ENCODE measurements at places on chromosomes 2 and 18. TPM values are rescaled to one million over a fixed set of nuclear protein-coding genes. Genes with fewer than 3 reads are reported as not detected.

The BOLL gene
- not detected for total RNA-seq

The SERPINB12 gene
- total RNA-seq = not detected

The MYL1 gene
- total RNA-seq = not detected

The SEMA4F gene
- 5.3 TPM for total RNA-seq

The DTNA gene
- total RNA-seq = 0.43 TPM

The RTP5 gene
- total RNA-seq = not detected

The CCDC195 gene
- not detected for total RNA-seq

The UNC50 gene
- total RNA-seq = 23.0 TPM

DNA sequence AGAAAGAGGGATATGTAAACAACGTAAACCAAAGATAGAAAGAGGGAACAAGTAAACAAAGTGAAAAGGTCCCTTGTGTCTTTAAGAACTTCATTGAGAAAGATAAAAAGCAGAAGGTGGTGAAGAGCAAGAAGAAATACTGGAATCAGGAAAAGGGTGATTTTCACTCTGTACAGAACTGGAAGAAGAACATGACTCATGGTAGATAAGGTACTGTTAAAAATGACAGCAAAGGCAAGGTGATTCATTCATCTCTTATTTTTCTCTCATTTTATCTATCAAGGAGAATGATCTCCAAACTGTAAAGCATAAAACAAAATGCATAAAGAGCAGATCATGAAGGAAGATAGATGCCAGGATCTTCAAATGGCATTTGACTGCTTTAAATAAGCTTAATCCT, 724.6 kb upstream of the CELF4 start:
- no peaks in the 10 kb centered on the region for H3K27me3 ChIP-seq
- no peaks in the 10 kb centered on the region for H3K4me1 ChIP-seq
- no peaks in the 10 kb centered on the region for H3K36me3 ChIP-seq
- DNase-seq = no peak
- no peak overlapping the region for H3K27ac ChIP-seq
- H3K4me3 ChIP-seq = no peak overlapping the region

DNA sequence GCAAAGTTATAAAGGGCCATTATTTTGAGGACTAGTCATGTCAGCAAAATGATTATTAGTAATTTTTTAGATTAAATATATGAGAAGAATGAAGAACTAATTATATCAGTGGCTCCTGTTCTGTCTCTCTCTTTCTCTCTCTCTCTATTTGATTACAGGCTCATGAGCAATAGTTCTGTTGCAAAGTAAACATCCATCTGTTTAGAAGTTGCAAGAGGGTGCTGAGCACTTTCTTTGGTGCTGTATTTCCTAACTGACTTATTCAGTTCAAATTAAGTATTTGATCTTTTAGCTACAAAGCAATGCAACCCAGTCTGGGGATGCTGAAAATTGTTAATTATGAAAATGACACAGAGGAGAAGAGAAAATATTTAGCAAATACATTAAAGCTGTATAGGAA, 408.1 kb upstream of the UBE2E3 start:
- no peaks in the 10 kb centered on the region for H3K36me3 ChIP-seq
- peaks cover 3% of the 10 kb centered on the region for H3K27me3 ChIP-seq
- no peaks in the 10 kb centered on the region for H3K4me1 ChIP-seq
- DNase-seq = no peak
- H3K4me3 ChIP-seq = no peak overlapping the region

DNA sequence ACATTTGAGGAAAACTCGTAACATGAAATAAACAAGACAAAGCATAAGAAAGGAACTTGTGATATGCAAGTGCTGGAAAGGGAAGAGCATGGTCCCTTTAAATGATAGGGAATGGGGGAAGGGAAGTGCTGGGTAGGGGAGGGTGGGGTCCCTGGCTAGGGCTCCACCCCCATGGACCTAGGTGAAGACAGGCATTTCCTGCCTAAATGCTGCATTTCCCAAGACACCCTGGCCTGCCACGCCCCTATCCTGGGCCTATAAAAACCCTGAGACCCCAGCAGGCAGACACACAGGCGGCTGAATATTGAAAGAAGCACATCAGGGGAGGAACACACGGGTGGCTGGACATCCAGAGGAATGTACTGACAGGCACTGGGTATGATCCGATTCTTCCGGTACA, 499.9 kb downstream of the ZEB2 start:
- H3K4me3 ChIP-seq = no peak overlapping the region
- peaks cover 2% of the 10 kb centered on the region for H3K36me3 ChIP-seq
- peaks cover under 1% of the 10 kb centered on the region for H3K4me1 ChIP-seq
- H3K27ac ChIP-seq = no peak overlapping the region
- DNase-seq = no peak

DNA sequence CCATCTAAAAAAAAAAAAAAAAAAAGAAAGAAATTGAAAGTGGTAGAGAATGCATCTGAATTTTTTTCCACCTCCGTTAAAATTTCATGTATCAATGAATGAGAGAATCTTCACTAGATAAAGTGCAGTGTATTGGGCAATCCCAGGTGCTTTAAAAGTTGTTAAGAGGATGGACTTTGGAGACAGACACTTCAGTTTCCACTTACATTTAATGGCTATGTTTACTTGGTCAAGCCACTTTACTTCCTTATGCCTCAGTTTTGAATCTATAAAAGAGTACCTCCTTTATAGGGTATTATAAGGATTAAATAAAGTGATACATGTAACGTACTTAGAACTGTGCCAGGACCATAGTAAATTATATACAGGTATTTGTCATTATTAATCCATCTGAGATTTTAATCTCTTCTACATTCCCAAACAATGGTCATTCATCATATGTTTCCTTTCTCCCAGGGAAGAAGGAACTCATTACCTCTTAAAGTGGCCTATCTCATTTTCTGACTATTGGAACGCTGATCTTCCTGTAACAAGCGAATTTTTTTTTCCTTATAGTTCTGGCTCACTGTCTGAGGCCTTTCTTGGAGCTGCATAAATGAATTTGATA, 29.1 kb upstream of the TANK start:
- peaks cover 3% of the 10 kb centered on the region for H3K27me3 ChIP-seq
- peaks cover 2% of the 10 kb centered on the region for H3K36me3 ChIP-seq

- H3K4me1 ChIP-seq = no peaks in the 10 kb centered on the region
- H3K27ac ChIP-seq = no peak overlapping the region
- H3K27me3 ChIP-seq = peaks cover 15% of the 10 kb centered on the region
- no peaks in the 10 kb centered on the region for H3K36me3 ChIP-seq
- no peak for DNase-seq
These were observed 80.1 kb downstream of the RBM43 start for GRCh38 chr2:151181524-151181923.

- H3K36me3 ChIP-seq = peaks cover 9% of the 10 kb centered on the region
- no peaks in the 10 kb centered on the region for H3K27me3 ChIP-seq
These were observed 1.2 kb downstream of the ZNF236 start for GRCh38 chr18:76823587-76824011.

DNA sequence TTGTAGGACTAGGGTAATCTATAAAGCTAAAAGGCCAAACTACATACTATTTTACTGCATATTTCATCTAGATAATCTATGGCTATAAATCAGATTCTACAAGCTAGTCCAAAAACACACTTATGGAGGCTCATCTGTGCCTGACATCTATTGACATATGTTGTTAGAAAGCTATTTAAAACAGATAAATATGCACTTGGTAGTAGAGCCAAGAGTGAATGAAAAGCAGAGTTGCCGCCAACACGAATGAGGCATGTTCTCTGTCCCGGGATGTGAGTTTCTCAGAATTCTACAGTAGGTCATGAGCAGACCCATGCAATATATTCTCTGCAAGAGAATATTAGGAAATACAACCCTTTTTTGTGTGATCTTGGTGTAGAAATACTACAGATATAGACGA, 66.7 kb upstream of the LPIN2 start:
- no peak overlapping the region for H3K27ac ChIP-seq
- H3K36me3 ChIP-seq = no peaks in the 10 kb centered on the region
- no peak for DNase-seq
- H3K4me3 ChIP-seq = no peak overlapping the region
- H3K27me3 ChIP-seq = no peaks in the 10 kb centered on the region

- peaks cover 16% of the 10 kb centered on the region for H3K36me3 ChIP-seq
- no peaks in the 10 kb centered on the region for H3K27me3 ChIP-seq
- no peak overlapping the region for H3K4me3 ChIP-seq
- H3K27ac ChIP-seq = no peak overlapping the region
- no peaks in the 10 kb centered on the region for H3K4me1 ChIP-seq
- no peak for DNase-seq
These were observed 14.6 kb downstream of the ITGB1BP1 start for GRCh38 chr2:9408641-9409151.

- H3K27ac ChIP-seq = no peak overlapping the region
- H3K4me3 ChIP-seq = no peak overlapping the region
- H3K36me3 ChIP-seq = peaks cover 10% of the 10 kb centered on the region
- DNase-seq = no peak
- no peaks in the 10 kb centered on the region for H3K27me3 ChIP-seq
- no peaks in the 10 kb centered on the region for H3K4me1 ChIP-seq
These were observed 109.7 kb upstream of the SP3 start for GRCh38 chr2:174074831-174075230.

GRCh38 chr2:176978921-176979320, 233.7 kb upstream of the HNRNPA3 start:
- DNase-seq = no peak
- H3K27me3 ChIP-seq = peaks cover 6% of the 10 kb centered on the region
- H3K36me3 ChIP-seq = no peaks in the 10 kb centered on the region
- H3K27ac ChIP-seq = no peak overlapping the region

DNA sequence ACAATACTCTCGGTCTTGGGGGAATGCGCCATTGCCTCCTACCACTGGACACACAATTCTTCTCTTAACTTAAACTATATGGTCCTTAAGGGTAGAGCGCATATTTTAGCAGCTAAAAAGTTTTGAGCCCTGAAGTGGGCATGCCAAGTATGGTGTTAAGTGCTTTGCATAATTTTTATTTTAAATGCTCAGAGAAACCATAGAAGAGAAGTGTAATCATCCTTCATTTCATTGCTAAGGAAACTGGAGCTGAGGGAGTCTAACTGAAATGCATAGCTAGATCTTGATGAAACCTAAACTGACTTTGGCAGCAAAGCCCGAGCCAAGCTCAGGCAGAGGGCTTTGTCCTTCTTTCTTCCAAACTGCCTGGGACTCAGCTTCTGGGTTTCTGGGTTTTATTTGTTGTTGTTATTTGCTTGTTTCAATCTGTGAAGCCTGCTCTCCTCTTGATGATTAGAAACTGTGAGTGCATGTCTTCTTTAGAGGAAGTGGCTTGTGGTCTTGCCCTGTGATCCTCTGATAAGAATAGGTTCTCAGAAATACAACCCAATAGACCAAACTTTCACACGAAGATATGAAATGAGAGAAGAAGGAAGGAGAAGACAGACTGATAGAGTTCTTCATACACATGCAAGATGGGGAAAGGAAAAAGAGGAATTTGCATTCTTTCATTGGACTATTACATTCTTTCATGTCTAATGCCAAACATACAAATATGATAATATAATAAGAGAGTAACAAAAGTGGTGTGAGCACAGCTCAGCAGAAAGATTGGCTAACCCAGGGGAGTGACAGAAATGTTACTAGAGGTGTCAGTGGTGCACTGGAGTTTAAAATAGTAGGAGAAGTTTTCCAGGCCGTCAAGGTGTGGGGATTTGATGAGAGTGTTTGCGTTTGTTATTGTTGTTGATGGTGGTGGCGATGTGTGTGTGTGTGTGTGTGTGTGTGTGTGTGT, 7.5 kb upstream of the RNF144A start:
- peak overlapping the region; percentile 65 for H3K4me3 ChIP-seq
- H3K36me3 ChIP-seq = peaks cover 60% of the 10 kb centered on the region
- no peaks in the 10 kb centered on the region for H3K27me3 ChIP-seq
- peaks cover 89% of the 10 kb centered on the region for H3K4me1 ChIP-seq
- peak overlapping the region; percentile 100 for H3K27ac ChIP-seq
- peak; percentile 64 for DNase-seq

DNA sequence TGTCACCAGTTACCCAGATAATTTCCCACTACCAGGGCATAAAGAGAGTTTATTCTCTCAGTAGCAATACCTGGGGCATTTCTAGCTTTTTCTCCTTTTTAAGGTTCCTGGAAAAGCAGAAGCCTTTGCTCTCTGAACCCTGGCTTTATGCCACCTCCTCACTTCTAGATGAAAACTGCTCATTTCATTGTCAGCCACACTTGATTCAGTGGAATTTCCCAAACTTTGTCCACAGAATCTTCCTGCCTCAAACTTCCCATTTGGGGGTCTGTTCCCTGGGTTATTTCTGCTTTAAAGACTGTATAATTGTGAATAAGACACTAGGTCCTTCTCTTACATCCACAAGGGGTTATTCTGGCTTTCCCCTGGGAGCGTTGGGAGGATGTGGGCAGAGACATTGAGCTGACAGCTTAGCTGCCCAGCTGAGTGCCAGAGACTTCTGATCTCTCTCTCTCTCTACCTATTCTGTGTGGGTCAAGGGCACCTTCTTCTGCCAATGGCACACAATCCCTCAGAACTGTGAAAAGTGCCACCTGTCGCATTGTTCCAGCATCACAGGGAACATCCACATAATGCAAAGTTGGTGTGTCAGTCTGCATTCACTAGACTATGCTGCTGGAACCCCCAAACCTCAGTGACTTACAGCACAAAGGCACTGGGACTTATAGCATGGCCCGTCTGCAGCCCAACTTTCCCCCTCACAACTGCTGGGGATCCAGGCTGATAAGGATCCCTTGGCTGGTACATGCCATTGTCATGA, 19.9 kb upstream of the NRP2 start:
- no peaks in the 10 kb centered on the region for H3K27me3 ChIP-seq
- no peaks in the 10 kb centered on the region for H3K36me3 ChIP-seq
- no peak overlapping the region for H3K4me3 ChIP-seq
- peaks cover 21% of the 10 kb centered on the region for H3K4me1 ChIP-seq
- no peak for DNase-seq

GRCh38 chr2:650343-651310, 26.6 kb downstream of the TMEM18 start:
- H3K4me1 ChIP-seq = peaks cover 10% of the 10 kb centered on the region
- H3K27me3 ChIP-seq = no peaks in the 10 kb centered on the region
- H3K27ac ChIP-seq = no peak overlapping the region
- no peaks in the 10 kb centered on the region for H3K36me3 ChIP-seq

- H3K4me1 ChIP-seq = peaks cover 6% of the 10 kb centered on the region
- no peak overlapping the region for H3K4me3 ChIP-seq
- no peak for DNase-seq
- H3K27ac ChIP-seq = no peak overlapping the region
These were observed 76.3 kb downstream of the SOWAHC start for GRCh38 chr2:109690457-109690821.

- no peak for DNase-seq
- no peak overlapping the region for H3K4me3 ChIP-seq
- H3K27ac ChIP-seq = no peak overlapping the region
- H3K27me3 ChIP-seq = no peaks in the 10 kb centered on the region
- H3K36me3 ChIP-seq = no peaks in the 10 kb centered on the region
These were observed 9.2 kb upstream of the BBS5 start for GRCh38 chr2:169469952-169470572.

DNA sequence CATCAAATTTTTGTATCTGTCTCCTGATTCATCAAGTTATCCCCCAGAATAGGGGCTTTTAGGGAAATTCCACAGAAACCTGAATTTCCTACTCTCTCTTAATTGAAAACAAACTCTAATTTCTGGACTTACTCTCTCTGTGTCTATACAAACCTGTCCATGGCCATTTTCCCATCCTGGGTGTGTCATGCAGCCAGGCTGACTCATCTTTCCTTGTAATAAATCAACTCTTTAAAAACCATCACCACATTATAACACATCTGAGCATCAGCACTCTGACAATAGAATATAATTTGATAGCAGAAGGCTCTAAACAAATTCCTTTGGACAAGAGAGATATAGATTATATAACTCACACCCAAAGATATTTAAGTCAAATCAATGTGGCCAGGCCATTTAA, 610.2 kb downstream of the DCC start:
- no peak for DNase-seq
- H3K36me3 ChIP-seq = no peaks in the 10 kb centered on the region
- H3K27me3 ChIP-seq = no peaks in the 10 kb centered on the region
- H3K4me3 ChIP-seq = no peak overlapping the region
- H3K4me1 ChIP-seq = no peaks in the 10 kb centered on the region
- H3K27ac ChIP-seq = no peak overlapping the region

- H3K4me3 ChIP-seq = no peak overlapping the region
- no peak overlapping the region for H3K27ac ChIP-seq
- no peak for DNase-seq
- H3K4me1 ChIP-seq = no peaks in the 10 kb centered on the region
These were observed 197.2 kb downstream of the CYP26B1 start for GRCh38 chr2:71950256-71951082.

Data from activated naive CD4-positive, alpha-beta T cell treated with anti-CD3 and anti-CD28 coated beads for 36 hours (primary cell).